ENCODE measurements at places on chromosomes 13 and 19. TPM values are rescaled to one million over a fixed set of nuclear protein-coding genes. Genes with fewer than 3 reads are reported as not detected.

CATSPERD gene
- total RNA-seq, result not detected

SPACA4 gene
- total RNA-seq, result not detected

LILRA1 gene
- total RNA-seq, result not detected

ACER1 gene
- total RNA-seq, result not detected

PRODH2 gene
- total RNA-seq, result not detected

Measured in WTC11 (cell line).